ENCODE measurements at places on chromosomes 16 and 17. TPM values are rescaled to one million over a fixed set of nuclear protein-coding genes. Genes with fewer than 3 reads are reported as not detected.
A peak's percentile ranks its signal among the peaks of the same experiment; 100 is the strongest.

The B4GALNT2 gene
- 1.3 TPM for polyA plus RNA-seq

DNA sequence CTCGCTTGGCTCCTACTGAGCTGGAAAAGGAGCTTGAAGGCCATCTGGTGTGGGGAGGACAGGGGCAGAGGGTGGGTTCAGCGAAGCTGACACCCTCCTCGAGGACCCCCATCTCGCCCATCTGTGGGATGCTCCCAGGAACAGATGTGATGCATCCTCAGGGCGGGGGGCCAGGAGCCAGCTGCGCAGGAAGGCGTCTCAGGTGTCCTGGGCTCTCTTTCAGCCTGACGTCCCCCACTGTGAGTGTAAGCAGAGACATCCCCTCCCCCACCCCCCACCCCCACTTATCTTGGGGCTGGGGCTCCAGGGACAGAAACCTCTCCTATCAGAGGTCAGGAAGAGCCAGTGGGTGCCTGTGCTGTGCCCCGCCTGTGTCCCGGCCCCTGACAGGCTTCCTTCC, 16.2 kb downstream of the KIF19 start:
- H3K4me3 ChIP-seq, result no peak overlapping the region
- H3K4me1 ChIP-seq, result no peaks in the 10 kb centered on the region
- no peaks in the 10 kb centered on the region for H3K27me3 ChIP-seq
- peak; percentile 52 for DNase-seq
- no peaks in the 10 kb centered on the region for H3K36me3 ChIP-seq

DNA sequence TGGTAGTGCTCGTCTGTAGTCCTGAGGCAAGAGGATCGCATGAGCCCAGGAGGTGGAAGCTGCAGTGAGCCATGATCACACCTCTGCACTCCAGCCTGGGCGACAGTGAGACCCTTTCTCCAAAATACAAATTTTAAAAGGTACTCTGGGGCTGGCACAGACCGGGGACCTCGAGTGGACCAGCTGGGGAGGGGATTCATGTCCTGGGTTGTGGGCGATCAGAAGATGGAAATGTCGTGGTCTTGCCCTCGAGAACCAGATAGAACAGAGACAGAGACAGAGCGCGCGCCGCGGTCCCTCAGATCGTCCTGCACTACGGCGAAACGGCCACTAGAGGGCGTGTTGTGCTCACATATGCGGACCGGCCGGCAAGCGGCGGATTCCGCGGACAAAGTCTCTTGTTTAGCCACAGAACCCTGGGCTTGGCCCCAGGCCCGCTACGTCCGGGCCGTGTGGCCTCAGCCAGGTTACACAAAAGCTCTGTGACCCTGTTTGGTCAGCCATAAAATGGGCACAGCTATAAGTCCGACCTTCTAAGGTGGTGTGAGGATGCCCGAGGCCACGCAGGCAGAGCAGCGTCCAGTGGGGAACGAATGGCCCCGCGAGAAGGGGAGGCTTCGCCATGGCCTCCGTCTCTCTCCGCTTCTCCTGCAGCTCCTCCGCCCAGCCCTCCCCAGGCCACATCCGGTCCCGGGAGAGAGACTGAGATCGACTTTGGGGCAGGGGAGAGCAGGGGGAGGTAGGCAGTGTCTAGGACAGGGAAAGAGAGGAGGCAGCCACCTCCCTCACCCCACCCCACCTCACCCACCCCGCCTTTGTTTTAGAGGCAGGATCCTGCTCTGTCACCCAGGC, 14.6 kb upstream of the SBK1 start:
- H3K4me3 ChIP-seq, result peak overlapping the region; percentile 63
- H3K27me3 ChIP-seq, result no peaks in the 10 kb centered on the region
- peak; percentile 92 for DNase-seq

DNA sequence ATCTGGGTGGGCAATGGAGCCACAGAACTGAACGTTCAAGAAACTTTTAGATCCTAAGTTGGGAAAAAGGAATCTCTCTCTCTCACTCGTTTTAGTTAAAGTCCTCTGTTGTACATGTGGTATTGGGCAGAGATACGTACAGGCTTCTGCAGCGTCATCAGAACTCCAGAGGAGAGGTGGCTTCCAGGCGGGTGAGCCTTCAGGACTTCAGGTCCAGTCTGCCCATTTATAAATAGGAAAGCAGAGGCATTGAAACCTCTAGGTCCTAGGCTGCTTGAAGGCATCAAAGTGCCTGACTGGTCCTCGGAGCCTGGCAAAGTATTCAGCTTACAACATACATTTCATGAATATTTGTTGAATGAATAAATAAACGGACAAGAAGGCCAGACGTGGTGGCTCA, 8.1 kb upstream of the TNFRSF13B start:
- no peaks in the 10 kb centered on the region for H3K4me1 ChIP-seq
- no peaks in the 10 kb centered on the region for H3K27me3 ChIP-seq

DNA sequence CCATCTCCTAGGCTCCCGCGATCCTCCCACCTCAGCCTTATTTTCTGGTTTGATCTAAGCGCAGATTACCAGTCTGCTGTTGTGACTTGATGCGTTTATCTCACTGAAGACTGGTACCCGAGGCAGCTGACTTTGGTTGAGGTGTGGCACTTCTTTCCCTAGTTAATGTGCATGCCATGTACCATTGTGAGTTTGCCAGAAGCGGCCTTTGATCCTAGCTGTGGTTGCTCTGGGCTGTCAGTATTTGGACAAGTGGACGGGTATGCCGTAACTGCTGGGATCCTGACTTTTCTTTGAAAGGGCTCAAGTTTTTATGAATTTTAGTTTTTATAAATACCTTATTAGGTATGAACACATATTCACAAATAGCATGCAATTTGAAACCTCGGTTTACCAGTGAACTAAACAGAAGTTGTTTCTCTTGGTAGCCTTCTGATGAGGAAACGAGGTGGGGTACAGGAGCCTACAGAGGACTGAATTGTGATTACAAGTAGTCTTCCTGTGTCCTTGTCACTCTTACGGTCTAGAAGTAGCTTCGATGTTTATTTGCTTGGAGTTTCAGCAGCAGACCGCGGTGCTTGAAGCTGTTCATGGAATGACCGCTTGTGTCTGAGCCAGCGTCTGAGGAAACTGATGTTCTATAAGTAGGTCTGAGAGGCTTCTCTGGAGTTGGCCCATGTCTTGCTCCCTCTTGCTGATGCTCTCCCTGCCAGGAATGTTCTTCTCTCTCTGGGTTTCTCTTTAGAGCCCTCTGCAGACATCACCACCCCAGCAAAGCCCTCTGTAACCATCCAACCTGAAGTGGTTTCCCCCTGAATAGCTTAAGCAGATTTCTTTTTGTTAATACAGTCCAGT, 40.0 kb downstream of the SEC14L1 start:
- no peaks in the 10 kb centered on the region for H3K36me3 ChIP-seq
- no peak overlapping the region for H3K4me3 ChIP-seq
- no peaks in the 10 kb centered on the region for H3K27me3 ChIP-seq
- DNase-seq, result no peak

DNA sequence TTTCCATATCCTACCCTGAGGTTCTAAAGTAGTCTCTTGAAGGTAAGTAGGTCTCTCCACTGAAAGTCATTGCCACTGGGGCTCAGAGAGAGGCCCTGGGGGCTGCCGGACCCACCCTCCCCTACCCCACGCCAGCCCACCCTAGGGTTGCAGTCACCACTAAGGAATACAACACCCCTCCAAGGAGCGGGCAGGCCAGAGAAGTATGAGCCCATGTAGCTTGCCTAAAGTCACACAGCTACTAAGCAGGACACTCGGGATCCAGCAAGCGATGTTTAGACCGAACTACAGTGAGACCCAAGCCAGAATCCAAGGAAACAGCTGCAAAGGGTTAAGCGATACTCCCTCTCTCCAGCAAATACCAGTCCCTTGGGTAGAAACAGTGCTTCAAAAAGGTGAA, 27.0 kb downstream of the C16orf78 start:
- DNase-seq, result no peak
- H3K36me3 ChIP-seq, result no peaks in the 10 kb centered on the region
- no peak overlapping the region for H3K4me3 ChIP-seq
- H3K27ac ChIP-seq, result no peak overlapping the region
- no peaks in the 10 kb centered on the region for H3K27me3 ChIP-seq

- H3K27ac ChIP-seq, result no peak overlapping the region
- no peaks in the 10 kb centered on the region for H3K27me3 ChIP-seq
- no peaks in the 10 kb centered on the region for H3K4me1 ChIP-seq
These were observed 10.4 kb upstream of the KDM6B start for GRCh38 chr17:7823581-7824001.

- no peak overlapping the region for H3K4me3 ChIP-seq
- no peak overlapping the region for H3K27ac ChIP-seq
- H3K4me1 ChIP-seq, result no peaks in the 10 kb centered on the region
- DNase-seq, result no peak
- no peaks in the 10 kb centered on the region for H3K27me3 ChIP-seq
These were observed 9.9 kb downstream of the NXPH3 start for GRCh38 chr17:49585422-49586027.

GRCh38 chr16:52407778-52408177, 139.2 kb downstream of the TOX3 start:
- no peak overlapping the region for H3K4me3 ChIP-seq
- DNase-seq, result no peak
- no peaks in the 10 kb centered on the region for H3K4me1 ChIP-seq
- H3K27ac ChIP-seq, result no peak overlapping the region
- H3K36me3 ChIP-seq, result no peaks in the 10 kb centered on the region
- H3K27me3 ChIP-seq, result no peaks in the 10 kb centered on the region

DNA sequence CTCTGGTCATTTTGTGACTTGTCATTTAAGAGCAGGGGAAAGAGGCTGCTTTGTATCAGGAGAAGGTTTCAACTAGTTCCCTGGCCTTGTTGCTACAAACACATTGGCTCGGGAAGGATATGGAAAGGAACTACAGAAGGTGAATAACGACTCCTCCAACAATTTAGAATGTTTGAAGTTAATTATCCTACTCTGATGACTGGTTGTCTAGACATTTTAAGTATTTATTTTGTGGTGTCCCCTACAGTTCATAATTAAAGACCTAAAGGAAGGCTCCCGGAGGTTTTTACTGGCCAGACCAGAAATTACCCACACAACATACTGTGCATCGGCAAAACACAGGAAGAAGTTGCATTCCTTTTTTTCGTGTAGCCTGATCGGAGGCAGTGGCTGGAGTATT, 515.8 kb upstream of the SALL1 start:
- no peaks in the 10 kb centered on the region for H3K36me3 ChIP-seq
- DNase-seq, result no peak
